ENCODE measurements at places on chromosomes 3 and 15.

GRCh38 chr3:74366331-74366730 is 248.1 kb downstream of the CNTN3 start:
- DNase-seq: no peak

- no peak for DNase-seq
Observed at GRCh38 chr15:67103432-67103831, 38.0 kb downstream of the SMAD3 start.

GRCh38 chr3:56885879-56886278 is 84.1 kb upstream of the ARHGEF3 start:
- no peak for DNase-seq

- DNase-seq: no peak
Observed at GRCh38 chr15:90126596-90127435, 24.5 kb upstream of the IDH2 start.

GRCh38 chr3:63862804-63863149 is 828 bp downstream of the THOC7 start:
- DNase-seq: no peak

GRCh38 chr3:183506674-183507320 is 48.7 kb downstream of the KLHL6 start:
- DNase-seq: peak; percentile 79

DNA sequence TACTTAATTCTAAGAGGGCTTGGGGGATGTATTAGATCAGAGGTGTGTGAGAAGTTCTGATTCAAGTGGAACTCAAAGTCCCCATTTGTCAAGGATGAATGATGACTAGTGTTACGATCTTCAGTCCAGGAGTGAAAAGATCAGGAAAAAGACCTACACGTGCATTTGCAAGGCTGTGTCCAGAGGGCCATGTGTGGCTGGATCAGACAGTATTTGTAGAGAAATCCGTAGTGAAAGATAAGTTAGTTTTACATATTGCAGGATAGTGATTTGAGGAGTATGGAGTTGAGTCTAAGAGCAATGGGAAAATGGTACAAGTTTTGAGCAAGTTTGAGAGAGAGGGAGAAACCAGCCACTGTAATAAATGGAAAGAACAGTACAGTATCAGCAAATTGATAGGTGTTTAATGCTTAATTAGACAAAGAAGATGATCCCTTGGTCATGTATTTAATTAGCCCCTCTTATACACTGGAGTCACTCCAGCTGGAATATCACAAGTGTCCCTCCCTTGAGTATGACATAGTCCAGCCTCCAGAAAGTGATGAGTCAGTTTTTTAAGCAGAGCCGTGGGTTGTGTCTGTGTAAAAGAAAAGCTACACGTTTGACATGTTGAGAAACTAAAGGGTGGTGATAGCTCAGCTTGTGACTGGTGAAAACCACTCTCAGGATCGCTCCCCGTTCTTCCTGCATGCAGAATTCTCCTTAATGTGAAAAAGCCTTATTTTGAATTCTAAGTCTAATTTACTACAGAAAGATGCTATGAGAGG is 348.8 kb downstream of the ROBO1 start:
- DNase-seq: no peak

DNA sequence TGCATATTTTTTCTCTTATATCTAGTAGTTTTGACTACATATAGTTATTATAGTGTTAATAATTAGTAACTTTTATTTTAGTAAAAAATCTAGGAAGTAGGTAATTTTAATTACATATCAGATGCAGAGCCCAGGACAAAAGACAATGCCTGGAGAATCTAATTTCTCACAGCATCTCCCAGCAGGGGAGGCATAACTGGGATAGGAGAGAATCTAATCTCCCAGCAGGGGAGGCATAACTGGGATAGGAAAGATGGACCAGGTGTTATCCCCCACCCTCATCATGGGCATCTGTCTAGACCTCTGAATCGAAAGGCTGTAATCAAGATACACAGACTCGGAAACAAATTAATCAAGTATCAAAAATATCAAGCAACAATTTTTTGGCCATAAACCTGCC is 58.2 kb downstream of the OSTN start:
- no peak for DNase-seq

- no peak for DNase-seq
Observed at GRCh38 chr15:41970456-41970855, 1.9 kb downstream of the EHD4 start.

DNA sequence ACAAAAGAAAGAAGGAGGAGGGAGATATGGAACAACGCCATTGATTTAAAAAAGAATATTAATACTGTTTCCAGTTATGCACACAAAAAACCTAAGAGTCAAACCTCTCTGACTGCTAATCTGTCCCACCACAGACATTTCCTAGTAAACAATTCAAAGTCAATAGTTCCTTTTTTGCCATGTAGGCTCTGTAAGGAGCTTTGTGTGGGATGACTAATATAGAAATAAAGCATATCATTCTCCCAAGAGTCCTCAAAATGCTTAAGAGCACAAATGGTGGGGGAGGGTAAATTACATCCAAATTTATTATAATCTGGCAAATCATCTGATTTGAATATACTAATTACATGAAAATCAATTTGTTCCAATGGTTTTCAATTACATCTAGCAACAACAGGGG is 155.9 kb upstream of the CNTN4 start:
- DNase-seq: no peak

DNA sequence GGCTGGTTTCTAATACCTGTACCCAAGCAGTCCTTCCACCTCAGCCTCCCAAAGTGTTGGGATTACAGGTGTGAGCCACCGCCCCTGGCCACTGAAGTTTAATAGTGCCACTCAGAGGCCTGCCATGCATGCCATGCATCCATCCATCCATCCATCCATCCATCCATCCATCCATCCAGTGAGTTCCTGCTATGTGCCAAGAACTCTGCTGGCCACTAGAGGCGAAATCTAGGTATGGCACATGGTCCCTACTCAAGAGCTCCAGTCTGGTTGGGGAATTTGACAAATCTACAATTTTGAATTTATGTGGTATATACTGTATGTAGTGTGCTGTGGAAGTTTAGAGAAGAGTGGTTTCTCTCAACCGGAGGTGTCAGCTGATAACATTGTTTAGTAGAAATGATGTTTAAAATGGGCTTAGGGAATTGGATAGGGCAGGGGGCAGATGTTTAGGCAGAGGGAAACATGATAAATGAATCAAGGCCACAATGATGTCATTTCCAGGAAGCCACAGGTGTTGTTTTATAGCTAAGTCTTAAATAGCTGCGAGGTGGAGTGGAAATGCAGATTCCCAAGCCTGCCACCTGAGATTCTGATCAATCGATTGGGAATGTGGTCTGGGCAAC is 384.4 kb upstream of the C2CD4B start:
- no peak for DNase-seq

DNA sequence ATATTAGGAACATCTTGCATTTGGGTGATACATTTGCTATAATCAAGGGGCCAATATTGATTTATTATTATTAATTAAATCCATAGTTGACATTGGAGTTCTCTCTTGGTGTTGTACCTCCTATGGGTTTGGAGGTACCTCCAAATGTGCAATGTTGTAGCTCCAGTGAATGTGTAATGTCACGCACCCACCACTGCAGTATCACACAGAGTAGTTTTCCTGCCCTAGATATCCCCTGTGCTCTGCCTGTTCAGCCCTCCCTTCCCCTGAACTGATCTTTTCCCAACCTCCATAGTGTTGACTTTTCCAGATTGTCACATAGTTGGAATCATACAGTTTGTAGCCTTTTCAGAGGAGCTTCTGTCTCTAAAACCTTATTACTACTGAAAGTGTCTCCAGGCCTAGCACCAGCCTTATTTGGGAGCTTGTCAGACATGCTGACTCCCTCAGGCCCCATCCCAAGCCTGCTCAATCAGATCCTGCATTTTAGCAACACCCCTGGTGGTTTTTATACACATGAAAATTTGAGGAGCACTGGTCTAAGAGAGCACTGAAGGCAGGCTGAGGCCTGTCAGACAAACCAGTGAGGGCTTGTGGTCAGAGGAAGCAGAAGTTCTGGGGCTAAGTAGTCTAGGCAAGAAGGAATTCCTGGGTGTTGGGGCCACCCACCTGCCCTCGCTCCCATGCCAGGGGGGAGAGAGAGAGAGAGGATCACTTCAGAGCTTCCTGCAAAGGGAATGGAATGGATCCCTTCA is 73.4 kb downstream of the SLC6A11 start:
- DNase-seq: no peak

DNA sequence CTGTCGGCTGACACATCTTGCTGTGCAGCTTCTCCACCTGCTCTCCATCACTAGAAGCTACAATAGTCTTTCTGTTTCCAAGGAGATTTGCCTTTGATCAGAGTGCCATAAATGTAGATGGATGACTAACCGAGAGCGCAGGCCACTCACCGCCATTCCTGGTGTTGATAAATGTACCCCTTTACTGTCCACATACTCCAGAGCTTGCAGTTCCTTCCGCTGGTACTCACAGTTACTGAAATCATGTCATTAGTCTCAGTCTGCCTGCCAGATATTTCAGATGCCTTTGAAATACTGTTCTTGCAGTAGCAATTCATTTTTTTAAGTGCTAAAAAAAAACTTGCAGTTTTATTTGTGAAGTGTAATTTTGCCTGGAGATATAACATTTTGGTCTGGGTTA is 72.3 kb downstream of the BLM start:
- DNase-seq: no peak

DNA sequence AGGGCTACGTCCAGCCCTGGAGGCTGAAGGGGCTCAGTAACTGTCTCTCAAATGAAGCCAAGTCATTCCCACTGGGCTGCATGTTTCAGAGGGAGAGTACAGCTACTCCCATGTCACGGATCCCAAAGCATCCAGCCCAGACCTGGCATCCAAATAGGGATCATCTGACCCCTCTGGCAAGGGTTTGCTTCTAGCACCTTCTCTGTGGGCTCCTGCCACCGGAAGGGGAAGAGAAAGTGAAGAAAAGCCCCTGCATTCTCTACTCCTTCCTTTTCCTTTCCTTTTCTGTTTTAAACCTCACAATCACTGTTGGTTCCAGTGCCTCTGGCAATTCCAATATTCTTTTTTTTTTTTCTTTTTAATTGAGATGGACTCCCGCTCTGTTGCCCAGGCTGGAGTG is 64.5 kb upstream of the CTSH start:
- DNase-seq: peak; percentile 49

DNA sequence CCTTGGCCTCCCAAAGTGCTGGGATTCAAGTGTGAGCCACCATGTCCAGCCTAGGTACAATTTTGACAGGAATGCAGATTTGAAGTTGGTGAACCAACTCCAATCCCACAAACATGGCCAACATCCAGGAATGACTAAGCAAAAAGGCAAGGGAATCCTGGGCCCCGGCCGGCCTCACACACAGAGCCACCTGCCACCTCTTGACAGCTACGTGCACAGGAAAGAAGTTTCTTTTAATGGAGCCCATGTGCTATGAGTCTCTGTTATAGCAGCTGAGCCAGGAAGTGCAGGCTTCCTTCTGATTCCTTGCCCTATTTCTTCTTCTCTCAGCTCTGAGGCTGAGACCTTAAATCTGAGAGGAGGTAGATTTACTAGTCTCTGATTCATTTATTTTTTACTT is 8.8 kb downstream of the TMEM40 start:
- DNase-seq: no peak

- DNase-seq: no peak
Observed at GRCh38 chr15:93454788-93455187, 365.8 kb upstream of the RGMA start.

GRCh38 chr3:171129827-171130226 is 103.3 kb upstream of the SLC2A2 start:
- DNase-seq: no peak

- no peak for DNase-seq
Observed at GRCh38 chr15:55917881-55918296, 75.5 kb downstream of the NEDD4 start.

- DNase-seq: no peak
Observed at GRCh38 chr3:27714146-27714526, 8.0 kb downstream of the EOMES start.

DNA sequence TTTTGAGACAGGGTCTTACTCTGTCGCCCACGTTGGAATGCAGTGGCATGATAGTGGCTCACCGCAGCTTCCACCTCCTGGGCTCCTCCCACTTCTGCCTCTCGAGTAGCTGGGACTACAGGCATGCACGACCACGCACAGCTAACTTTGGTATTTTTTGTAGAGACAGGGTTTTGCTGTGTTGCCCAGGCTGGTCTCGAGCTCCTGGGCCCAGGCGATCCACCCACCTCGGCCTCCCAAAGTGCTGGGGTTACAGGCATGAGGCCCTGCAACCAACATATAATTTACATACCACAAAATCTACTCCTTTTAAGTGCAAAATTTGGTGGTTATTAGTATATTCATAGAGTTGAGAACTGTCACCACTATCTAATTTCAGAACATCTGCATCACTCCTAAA is 31.7 kb downstream of the CCDC14 start:
- no peak for DNase-seq

- no peak for DNase-seq
Observed at GRCh38 chr3:73137736-73138403, 76.4 kb downstream of the EBLN2 start.

- no peak for DNase-seq
Observed at GRCh38 chr15:78312957-78313356, 13.5 kb upstream of the SKIC8 start.

DNA sequence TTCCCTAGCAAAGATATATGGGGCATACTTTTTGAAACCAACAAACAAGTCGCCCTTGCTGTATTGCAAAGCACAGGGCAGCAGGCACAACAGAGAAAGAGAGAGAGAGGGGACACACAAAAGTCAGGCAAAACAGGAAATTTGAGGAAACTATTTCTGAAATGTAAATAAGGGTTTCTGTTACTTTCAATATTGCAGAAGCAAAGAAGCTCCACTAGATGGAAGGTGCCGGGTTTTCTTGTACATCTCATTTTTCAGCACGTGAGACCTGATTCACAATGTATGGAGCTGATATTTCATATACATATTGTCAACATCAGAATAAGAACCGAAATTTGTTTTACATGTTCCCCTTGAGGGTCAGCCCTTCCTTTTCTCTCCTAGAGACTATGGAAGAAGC is 127.4 kb downstream of the FOXP1 start:
- DNase-seq: peak; percentile 36

DNA sequence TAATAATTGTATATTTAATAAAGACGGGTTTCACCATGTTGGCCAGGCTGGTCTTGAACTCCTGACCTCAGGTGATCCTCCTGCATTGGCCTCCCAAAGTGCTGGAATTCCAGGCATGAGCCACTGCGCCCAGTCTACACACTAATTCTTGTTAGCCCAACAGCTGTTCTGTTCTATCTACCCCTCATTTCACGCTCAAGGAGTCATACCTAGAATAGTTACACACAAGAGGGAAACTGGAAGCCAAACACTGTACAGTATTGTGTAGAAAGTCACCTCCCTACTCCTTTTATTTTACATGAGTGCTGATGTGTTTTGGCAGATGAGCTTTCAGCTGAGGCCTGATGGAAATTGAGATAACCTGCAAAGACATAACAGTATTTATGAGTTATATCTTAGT is 13.4 kb upstream of the CTDSPL2 start:
- DNase-seq: no peak

DNA sequence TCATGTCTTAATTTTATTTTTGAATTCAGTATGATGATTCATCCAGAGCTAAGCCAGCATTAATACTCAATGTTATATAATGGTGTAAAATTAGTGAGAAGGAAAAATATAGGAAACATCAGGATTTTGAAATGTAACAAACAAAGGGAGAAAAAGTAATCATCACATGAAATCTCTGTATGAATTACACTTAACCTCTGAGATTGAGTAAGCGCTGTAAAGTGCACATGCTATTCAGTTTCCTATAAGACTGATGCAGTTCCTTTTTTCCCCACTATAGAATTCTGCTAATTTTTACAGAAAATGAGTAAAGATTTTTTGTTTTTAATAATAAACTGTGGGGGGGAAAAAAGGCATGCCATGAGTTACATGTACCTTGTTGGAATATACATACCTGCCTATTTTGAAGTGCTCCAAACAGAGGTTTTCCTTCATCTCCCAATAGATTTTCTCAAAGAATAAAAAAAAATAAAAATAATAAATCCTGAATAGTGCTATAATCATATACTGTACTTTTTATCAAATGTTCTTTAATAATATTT is 64.0 kb upstream of the TTBK2 start:
- peak; percentile 48 for DNase-seq
